Omental fat pad (tissue), 4 donors: ENCODE measurements at places on chromosomes 11 and 22. TPM values are rescaled to one million over a fixed set of nuclear protein-coding genes. Genes with fewer than 3 reads are reported as not detected.
A peak's percentile ranks its signal among the peaks of the same experiment; 100 is the strongest.

GRCh38 chr22:22721681-22722354, 77.4 kb downstream of the GGTLC2 start:
- peak; percentile 79 for DNase-seq

GRCh38 chr11:114479331-114479730, 40.1 kb downstream of the REXO2 start:
- DNase-seq, result no peak

Gene CBLIF
- not detected for total RNA-seq

DNA sequence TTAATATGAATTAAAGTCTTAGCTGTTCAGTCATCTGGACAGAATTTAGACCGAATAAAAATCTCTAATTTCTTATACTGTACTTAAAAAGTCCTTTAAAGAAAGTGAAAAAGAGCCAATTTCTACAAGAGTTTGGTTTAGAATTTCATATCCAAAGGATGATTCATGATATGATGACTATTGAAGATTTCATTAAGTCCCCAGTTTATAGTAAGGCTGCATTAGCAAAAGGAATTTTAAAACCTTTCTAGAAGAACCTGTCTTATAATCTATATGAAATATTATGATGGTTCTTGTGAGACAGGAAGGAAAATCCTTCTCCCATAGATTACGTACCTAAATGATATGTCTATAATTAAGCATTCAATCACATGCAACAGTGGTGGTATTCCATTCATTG, 34.8 kb downstream of the TSG101 start:
- no peak for DNase-seq

GRCh38 chr22:22235558-22235957, 9.0 kb upstream of the VPREB1 start:
- no peak for DNase-seq

Gene SYT8
- not detected for total RNA-seq

DNA sequence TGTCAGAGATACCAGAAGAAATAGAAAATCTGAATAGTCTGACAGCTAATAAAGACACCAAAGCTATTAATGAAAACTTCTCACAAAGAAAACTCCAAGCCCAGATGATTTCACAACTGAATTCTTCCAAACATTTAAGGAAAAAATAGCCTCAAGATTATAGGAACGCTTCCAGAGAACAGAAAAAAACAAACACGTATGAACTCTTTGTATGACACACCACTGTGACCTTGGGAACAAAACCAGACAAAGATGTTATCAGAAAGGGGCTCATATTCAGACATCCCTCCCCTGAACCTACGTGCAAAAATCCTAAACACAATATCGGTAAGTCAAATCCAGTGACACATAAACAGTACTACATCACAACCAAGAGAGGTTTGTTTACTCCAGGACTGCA, 23.5 kb downstream of the CERK start:
- no peak for DNase-seq

GRCh38 chr11:117583063-117583801, 213.8 kb downstream of the DSCAML1 start:
- DNase-seq, result no peak

- no peak for DNase-seq
Observed at GRCh38 chr22:29205252-29205593, 473 bp upstream of the EMID1 start.

Gene TPBGL
- total RNA-seq, result not detected

Gene APOL6
- total RNA-seq, result 66.2 TPM

DNA sequence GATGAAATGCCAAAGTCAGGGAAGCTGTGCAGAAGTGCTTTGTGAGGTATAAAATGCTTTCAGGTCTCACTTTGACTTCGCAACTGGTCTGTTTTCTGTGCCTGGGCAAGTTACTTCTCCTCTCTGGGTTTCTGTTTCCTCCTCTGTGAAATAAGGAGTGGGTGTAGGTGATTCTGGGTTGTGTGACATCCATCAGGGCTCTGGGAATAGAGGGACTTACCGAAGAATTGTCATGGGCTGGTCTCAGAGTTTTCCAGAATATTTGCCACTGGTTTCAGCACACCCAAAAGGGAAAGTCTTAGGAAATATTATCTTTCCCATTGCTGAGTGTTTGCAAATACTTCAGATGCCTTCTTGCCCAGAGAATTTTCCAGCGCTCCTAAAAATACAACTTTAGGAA, 118.4 kb downstream of the KIAA1671 start:
- DNase-seq, result no peak

- DNase-seq, result no peak
Observed at GRCh38 chr22:27391092-27391770, 410.3 kb downstream of the MN1 start.

DNA sequence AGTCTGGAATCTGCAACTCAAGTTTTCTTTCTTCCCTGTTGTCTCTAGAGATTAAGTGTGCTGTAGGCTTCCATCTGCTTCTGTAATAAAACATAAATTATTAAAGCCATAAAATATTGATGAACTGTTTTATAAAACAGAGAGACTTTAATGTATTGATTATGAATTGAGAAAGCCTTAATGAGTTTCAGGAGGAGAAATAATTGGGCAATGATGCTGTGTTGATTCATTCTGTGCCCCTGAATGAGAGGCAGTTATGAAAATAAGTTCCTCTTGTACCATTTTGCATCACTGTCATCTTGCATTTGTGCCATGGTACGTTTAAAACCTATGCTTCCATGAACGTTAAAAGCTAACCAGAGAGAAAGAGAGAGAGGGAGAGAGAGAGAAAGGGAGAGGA, 194.1 kb upstream of the LARGE1 start:
- no peak for DNase-seq

- DNase-seq, result no peak
Observed at GRCh38 chr11:97894978-97895377, 1125.8 kb upstream of the CNTN5 start.

Gene NECTIN1
- 2.4 TPM for total RNA-seq

DNA sequence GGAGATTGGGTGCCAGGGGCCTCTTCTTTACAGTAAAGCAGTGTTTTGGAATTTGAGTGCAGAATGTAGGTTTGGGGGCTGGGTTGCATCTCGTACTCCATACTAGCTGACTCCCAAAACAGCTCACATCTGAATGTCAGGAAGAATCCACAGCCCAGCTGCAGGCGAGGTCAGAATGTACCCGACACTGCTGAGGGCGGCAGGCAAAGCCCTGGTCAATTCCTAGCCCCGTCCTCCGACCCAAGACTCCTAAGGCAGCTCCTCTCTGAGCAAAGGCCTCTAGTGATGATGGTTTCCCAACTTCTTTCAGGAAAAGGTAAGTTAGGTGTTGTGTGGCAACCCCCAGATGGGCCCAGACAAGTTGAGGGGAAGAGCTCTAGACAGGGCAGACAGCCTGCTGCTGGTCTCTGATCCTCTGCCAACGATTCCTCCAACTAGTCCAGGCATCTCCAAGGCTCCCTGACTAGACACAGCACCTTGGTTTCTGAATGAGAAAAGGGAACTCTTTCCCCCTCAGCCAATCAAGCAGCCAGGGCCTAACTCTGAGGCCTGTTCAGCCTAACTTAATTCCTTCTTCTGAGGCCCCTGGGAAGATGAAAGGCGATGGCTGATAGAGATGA, 8.6 kb downstream of the LARGE2 start:
- no peak for DNase-seq

GRCh38 chr11:17350455-17351171, 987 bp upstream of the NCR3LG1 start:
- DNase-seq, result no peak

DNA sequence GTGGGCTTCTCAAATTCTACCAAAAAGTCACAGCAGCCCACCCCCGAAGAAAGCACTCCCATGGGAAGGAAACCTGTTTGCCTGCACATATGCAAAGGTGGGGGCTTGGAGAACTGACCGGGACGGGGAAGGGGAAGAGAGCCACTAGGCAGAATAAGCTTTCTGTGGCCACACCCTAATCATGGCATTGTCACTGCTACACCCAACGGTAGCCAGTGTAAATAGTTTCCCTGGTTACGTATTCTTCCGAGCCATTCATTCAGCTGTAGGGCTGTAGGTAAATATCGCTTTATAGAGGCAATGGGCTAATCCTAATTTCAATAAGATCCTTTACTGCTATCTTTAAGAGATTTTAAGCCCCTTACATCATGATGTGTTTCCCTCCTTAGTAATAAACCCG, 61.7 kb downstream of the PRDM11 start:
- no peak for DNase-seq

DNA sequence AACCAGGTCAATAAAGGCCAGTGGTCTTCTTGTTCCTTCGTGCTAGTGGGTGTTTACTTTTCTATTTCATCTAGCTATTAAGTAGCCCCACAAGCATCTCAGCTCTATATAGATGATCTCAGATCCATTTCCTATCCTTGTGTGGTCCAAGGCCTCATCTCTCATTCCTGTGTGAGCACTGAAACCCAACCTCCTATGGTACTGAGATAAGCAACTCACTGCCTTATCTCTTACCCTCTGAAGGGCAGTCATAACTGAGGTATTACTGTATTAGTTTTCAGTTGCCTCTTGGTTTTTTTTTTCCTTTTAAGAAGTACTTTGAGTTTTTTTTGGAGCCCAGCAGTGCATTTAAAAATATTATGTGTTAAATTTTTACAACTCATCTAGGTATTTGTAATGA, 28.3 kb downstream of the ACER3 start:
- no peak for DNase-seq
